ENCODE measurements at places on chromosomes 2 and 18.

DNA sequence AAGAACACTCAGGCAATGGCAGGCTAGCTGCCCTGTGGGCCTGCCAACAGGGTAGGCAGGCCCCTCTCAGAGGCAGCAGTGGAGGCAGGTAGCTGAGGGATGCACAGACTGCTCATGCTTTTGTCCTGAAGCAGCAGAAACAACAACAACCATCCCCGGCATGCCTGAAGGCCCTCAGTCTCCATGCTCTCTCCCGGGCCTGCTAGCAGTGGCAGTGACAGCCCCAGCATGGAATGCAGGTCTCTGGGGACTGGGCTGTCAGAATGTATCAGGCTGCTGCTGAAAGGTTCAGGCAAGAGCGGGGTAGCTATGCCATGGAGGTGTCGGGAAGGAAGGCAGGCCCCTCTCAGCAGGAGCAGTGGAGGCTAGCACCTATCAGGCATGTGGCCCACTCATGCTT lies 209.8 kb downstream of the KCNJ3 start:
- no peak for DNase-seq

DNA sequence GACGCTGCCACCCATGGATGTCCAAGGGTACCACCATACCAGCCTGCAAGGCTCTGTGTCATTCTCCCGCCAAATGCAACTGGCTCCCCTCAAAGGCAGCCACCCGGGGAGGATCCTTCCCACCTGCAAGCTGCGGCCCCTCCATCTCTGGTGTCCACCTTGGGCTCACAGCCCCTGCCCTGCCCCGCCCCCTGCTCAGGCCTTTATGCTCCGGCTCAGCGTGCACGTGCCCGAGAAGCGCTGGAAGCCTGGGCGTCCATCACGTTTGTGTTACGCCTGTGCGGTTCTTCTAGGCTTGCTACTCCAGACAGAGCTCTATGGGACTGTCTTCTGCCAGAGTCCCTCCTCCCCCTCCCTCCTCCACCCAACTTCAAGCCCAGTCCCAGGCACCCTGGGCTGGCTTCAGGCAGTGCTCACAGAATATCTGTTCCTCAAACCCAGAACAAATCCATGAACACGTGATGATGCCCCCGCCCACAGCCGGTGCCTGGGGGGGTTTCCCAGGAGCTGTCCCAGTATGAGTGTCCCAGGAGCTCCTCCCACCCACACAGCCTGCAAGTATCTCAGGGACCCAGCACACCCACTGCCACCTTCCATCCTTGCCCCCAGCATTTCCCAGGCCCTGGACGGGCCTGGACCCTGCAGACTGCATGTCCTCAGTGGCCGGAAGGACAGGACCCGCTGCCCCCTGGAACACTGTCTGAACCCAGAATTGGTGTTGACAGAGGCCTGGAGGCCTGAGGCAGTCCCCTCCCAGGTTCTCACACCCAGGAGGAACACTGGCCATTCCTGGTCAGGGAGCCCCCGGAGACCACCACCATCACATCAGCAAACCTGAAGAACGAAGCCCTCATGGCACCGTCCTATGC lies 30.3 kb downstream of the KIF1A start:
- DNase-seq, result no peak

GRCh38 chr2:13821255-13821880 lies 811.1 kb upstream of the LRATD1 start:
- DNase-seq, result no peak

GRCh38 chr18:7336623-7337022 lies 105.7 kb downstream of the LRRC30 start:
- DNase-seq, result no peak

GRCh38 chr2:143399631-143400069 lies 270.4 kb downstream of the ARHGAP15 start:
- no peak for DNase-seq

GRCh38 chr2:63699549-63699839 lies 110.7 kb downstream of the MDH1 start:
- no peak for DNase-seq

DNA sequence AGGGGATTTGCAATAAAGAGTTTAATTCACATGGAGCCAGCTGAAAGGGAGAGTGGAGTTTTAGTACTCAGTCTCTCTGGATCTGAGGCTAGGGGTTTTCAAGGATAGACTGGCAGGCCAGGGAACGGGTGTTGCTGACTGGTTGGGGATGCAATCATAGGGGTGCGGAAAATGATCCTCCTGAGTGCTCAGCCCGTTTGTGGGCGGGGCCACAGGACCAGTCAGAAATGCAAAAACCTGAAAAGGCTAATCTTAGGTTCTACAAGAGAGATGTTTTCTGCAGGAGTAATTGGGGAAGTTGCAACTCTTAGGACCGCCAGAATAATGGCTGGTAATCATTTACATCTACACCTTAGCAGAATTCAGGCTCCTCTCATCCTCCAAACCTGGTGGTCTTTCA lies 2.5 kb downstream of the NFU1 start:
- DNase-seq, result no peak

- no peak for DNase-seq
Measured at GRCh38 chr2:131112529-131112928, 7.4 kb downstream of the PLEKHB2 start.

GRCh38 chr18:46046126-46046525 lies 25.9 kb downstream of the PSTPIP2 start:
- DNase-seq, result no peak

GRCh38 chr2:8860239-8860638 lies 22.8 kb upstream of the KIDINS220 start:
- DNase-seq, result no peak

- no peak for DNase-seq
Measured at GRCh38 chr2:231387904-231388724, 7.4 kb upstream of the B3GNT7 start.

DNA sequence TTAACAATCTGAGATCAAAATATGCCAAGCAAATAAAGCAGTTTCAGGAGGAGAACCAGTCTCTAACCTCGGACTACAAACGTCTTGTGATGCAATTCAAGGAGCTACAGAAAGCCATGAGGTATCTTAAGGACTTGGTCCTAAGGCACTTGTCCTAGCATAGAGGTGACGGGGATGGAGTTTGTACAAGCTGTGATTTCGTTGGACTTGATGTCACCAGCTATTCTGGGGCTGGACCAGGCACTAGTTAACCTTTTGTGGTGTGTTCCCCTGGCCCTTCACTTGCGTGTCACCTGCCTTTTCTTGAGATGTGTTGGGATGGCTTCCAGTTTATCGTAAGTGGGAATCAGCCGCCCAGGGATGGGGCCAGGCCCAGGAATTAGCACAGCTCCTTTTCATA lies 33.7 kb downstream of the OTOF start:
- DNase-seq, result no peak

GRCh38 chr18:70931942-70932814 lies 643.3 kb downstream of the SOCS6 start:
- DNase-seq, result no peak

GRCh38 chr18:27413495-27414401 lies 228.6 kb upstream of the CHST9 start:
- DNase-seq, result no peak

DNA sequence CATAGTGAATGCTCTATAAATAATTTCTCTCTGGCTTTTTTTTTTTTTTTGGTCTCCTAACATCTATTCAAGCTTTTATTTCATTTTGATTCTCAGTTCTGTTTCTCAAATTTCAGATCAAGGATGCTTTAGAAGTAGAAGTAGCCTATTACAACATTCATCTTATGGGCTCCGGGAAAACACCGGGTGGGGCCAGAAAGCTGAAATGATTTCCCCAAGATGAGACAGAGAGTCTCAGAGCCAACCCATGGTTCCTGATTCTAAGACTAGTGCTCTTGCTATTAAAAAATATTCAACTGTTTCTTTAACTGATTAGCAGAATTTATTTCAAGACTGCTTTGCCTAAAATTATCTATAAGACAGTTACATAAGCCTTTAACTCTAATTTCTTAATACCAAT lies 147.2 kb upstream of the CCDC68 start:
- no peak for DNase-seq

Measured in T-helper 9 cell (primary cell).